ENCODE measurements at places on chromosomes 6 and 20.
A peak's percentile ranks its signal among the peaks of the same experiment; 100 is the strongest.

DNA sequence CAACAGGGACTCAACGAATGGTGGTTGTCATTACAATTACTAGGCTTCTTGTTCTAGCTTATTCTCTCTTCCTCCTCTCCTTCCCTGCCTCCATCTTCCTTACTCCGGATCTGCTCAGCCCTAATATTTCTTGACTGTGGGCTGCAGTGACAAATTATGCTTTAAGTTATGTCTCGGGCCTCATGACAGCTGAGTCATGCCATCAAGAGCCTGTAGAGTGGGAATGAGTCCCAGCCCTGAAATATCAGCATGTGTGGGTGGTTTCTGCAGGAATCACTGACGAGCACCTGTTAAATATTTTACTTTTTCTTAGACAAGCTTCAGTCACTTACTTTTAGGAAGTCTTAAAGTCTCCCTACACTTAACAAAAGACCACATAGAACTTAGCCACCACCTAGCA lies 83.1 kb upstream of the CBLN4 start:
- no peak for DNase-seq

DNA sequence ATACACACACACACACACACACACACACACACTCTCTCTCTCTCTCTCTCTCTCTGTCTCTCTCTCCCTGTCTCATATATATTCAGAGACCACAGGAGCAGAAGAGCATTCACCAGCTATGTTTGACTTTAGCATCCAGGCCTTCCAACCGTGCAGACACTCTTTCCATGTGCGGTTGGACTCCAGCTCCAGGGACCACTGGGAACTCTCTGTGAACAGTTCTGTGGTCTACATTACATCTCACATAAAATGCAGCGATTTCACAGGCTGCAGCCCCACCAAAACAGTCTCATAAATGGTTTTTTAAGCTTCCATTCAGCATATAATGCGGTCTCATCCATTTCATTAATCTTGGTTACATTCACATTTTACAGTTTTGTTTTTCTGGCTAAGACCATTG lies 508.4 kb upstream of the SULF2 start:
- DNase-seq = no peak

GRCh38 chr6:129115471-129115870 lies 232.5 kb downstream of the LAMA2 start:
- DNase-seq = no peak

GRCh38 chr6:72588155-72588554 lies 33.7 kb upstream of the KCNQ5 start:
- no peak for DNase-seq

DNA sequence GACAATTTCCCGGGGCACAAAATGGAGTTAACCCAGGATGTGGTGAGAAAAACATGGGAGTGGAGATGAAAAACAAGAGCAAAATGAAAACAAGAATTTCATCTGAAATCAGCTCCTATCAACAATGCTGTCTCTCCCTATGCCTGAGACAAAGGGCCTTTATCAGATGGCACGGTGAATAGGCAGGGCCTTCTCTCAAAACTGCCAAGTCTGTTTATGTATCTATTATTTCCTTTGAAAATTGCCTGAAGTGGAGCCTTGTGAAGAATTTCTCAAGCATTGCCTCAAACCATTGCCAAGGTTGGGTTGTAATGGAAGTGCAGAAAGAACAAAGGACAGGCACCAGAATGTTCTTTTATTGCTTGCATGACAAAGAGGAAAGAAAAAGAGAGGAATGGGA lies 74.7 kb downstream of the BTBD3 start:
- DNase-seq = no peak

GRCh38 chr6:48505621-48506020 lies 394.6 kb upstream of the PTCHD4 start:
- DNase-seq = no peak

GRCh38 chr20:50285376-50286173 lies 94.9 kb downstream of the CEBPB start:
- DNase-seq = peak; percentile 43

GRCh38 chr20:61769286-61769832 lies 296.3 kb downstream of the TAF4 start:
- no peak for DNase-seq

DNA sequence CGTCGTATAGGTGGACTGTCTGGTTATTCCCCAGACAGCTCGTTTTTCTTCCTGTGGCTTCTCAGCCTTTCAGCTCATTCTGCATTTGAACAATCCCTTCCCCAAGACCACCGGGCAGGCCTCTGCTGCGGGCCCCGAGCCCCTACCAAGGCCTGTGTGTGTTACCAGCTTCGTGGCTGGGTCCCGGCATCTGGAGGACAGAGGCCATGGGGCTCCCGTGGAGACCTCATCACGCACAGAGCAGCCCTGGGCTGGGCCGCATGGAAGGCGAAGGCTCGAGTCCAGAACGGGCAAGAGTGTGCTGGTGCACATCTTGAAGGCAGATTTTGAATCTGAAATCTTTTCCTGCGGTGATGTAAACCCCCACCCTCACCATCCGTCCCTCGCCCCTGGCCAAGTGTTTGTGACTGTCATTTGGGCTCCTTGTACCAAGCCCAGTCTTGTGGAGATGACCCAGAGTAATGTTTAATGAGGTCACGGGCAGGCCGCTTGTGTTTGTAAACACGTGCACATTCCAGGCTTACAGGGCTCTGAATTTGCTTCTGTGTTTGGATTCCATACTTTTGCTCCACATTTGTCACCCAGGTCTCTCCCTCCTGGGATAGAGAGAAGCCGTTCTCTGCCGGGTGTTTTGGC lies 119.6 kb downstream of the CDH4 start:
- DNase-seq = no peak

DNA sequence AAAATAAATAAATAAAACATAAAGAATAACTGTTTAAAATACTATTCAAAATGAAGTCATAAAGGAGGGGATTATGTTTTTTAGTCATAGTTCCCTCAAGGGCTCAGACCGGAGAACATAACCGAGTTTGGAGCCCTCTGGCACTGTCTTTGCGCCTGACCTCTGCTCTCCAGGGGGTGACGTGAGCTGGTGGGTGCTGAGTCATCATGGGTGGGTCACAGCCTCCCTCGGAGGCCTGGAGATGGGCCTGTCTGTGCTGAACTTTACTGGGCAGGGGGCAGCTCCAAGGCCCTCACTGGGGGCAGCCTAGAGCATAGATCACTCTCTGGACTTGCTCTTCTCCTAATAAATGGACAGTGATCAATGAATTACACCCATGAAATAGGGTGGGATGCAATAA lies 3.1 kb upstream of the MAVS start:
- no peak for DNase-seq

DNA sequence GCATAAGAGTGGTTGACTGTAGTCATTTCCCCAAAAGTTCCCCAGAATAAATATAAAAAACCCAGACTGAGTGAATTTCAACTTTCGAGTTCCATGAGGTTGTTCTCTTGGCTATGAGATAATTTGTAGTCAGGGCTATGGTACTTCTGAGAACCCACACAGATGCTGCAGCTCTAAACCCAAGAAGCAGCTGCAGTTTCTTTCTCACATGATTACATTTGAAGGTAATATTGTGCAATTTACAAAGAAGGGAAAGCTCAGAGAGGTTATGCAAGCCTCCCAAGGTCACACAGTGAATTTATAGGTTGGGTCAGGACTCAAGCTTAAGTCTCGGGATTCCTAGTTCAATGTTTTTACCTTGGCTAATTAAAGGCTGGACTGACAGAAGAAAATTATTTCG lies 29.7 kb upstream of the CD93 start:
- no peak for DNase-seq

- DNase-seq = no peak
These were observed 10.7 kb downstream of the TRAM2 start for GRCh38 chr6:52566201-52566600.

DNA sequence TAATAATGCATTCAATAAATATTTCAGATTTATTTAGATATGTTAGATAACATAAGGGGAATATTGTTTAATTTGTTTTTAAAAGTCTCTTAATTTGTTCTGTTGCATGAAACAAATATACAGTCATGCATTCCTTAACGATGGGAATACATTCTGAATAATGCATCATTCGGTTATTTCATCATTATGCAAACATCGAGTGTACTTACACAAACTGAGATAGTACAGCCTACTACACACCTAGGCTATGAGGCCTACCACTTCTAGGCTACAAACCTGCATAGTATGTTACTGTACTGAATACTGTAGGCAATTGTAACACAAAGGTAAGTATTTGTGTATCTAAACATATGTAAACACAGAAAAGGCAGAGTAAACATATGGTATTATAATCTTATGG lies 118.7 kb downstream of the EPHA7 start:
- DNase-seq = no peak

GRCh38 chr6:81304466-81304865 lies 448.0 kb downstream of the TENT5A start:
- DNase-seq = no peak

- DNase-seq = no peak
These were observed 48.9 kb downstream of the PRDM1 start for GRCh38 chr6:106134906-106135634.

- no peak for DNase-seq
These were observed 19.0 kb downstream of the SRC start for GRCh38 chr20:37364927-37365272.

DNA sequence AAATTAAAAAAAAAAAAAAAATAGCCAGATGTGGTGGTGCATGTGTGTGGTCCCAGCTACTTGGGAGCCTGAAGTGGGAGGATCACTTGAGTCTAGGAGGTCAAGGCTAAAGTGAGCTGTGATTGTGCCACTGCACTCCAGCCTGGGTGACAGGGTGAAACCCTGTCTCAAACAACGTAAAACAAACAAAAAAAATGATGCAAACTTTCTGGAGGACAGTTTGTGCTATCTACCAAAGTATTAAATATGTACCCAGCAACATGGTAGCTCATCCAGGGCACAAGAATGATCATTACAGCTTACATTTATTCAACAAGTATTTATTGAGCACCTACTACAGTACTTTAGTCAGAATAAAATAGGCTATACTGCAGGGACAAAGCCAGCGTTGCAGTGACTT lies 40.4 kb upstream of the PTPN1 start:
- no peak for DNase-seq

- DNase-seq = no peak
These were observed 380.1 kb upstream of the SOX4 start for GRCh38 chr6:21213492-21213891.

- no peak for DNase-seq
These were observed 57.1 kb upstream of the MAP7 start for GRCh38 chr6:136607204-136607931.

GRCh38 chr6:7630792-7631191 lies 40.8 kb downstream of the SNRNP48 start:
- DNase-seq = no peak

DNA sequence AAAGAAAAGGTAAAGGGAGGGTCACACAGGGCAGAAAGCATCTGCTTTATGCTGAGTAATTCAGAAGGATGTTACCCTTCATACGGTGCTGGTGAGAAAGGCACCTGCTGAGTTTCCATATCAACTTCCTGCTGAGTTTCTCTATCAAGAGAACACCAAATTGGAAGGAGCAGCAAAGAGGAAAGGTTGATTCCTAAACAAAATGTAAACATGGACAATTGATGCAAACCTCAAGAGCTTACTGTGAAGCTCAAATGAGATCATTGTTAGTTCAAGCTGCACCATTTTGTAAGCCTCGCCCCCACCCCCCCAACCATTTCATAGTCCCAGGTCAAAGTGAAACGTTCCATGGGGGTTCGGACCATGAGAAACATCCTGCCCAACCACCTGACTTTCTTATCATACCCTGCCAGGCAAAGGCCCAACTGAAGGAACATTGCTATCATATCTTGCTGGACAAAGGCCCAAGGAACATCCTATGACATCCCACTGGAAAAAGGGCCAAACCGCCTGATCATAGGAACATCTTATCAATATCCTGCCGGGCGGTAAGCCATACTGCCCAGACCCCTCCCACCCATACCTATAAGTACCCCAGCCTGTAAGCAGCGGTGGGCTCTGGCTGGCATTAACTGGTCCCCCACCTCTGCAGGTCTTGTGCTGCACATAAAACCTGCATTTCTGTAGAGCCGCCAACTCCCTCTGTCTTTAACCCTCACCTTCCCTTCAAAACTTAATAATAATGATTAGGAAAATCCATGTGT lies 171.6 kb downstream of the UBE3D start:
- DNase-seq = no peak

GRCh38 chr6:136873748-136874147 lies 48.4 kb upstream of the SLC35D3 start:
- no peak for DNase-seq

GRCh38 chr6:164262348-164262747 lies 847.8 kb downstream of the QKI start:
- DNase-seq = no peak

DNA sequence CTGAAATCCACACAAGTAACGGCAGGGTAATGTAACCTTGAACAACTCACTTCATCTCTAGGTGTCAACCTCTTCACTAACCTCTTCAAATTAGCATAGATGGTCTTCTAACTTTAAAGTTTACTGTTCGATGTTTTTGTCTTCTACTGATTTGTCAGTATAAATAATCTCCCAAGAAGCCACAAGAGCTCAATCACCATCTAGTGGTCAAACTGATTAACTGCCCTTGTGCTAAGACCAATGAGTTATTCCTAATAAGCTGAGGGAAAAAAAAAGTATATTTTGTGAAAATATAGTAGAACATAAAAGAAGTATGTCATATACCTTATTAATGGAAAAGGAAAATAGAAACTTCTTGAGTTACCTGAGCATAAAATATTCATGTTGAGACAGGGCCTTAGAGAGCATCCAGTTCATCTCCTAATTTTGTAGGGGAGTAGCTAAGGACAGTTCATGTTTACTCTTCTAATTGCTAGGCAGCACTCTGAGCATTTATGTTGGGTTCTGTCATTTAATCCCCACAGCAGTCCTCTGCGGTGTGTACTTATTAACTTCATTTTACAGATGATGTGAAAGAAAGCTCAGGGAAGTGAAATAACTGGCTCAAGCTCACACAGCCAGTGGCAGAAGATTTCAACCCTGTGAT lies 317.1 kb downstream of the ESR1 start:
- peak; percentile 25 for DNase-seq

DNA sequence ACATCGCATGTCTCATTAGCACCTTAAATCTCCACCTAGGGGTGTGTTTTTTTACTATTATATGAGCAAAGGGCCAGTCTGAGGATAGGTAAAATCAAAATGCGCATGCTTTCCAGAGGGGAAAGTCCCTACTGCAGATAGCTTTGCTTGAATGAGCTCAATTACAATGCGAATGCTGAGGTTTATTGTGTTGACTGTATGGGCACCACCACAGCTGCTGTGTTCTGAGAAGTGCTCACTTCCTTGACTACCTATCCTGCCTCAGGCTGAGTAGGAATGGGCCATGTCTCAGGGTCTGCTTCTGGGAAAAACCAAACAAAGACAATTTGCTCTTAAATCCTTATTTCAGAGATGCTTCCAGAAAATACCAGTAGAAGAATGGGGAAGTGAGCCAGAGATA lies 36.6 kb downstream of the MOCS1 start:
- no peak for DNase-seq

DNA sequence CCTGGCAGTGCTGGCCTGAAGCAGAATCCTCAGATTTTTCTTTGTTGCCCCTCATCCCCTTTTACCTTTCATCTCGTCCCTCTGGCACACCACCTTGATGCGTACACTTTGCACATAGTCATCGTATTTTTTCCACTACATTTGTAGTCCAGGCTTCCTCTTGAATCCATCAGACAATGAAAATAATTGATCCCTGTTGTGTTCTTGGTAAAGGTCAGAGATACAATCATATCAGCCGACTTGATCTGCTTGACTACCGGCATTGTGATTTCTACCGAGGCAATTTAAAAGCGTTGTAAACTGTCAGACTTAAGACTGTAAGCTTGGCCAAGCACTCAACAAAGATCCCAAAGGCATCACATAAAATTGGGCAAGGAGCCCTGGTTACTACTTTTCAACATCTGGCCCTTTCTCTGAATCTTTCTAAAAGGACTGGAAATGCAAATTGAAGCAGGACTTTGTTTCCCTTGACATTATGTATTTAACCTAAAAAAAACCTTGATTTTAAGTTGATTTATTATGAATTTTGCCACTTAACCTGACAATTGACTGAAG lies 512.6 kb downstream of the LMBRD1 start:
- DNase-seq = no peak

Measured in GM18507 (cell line).